Stimulated activated CD4-positive, alpha-beta T cell treated with anti-CD3 and anti-CD28 coated beads, Interleukin-12 subunit alpha, Interleukin-12 subunit beta, amount 100 ng/mL, for 48 hours (primary cell): ENCODE measurements at places on chromosomes 13 and 19.

GRCh38 chr13:74910415-74910814 lies 571.6 kb downstream of the TBC1D4 start:
- DNase-seq, result no peak

- DNase-seq, result no peak
Observed at GRCh38 chr13:65789815-65790214, 1440.3 kb downstream of the PCDH9 start.

DNA sequence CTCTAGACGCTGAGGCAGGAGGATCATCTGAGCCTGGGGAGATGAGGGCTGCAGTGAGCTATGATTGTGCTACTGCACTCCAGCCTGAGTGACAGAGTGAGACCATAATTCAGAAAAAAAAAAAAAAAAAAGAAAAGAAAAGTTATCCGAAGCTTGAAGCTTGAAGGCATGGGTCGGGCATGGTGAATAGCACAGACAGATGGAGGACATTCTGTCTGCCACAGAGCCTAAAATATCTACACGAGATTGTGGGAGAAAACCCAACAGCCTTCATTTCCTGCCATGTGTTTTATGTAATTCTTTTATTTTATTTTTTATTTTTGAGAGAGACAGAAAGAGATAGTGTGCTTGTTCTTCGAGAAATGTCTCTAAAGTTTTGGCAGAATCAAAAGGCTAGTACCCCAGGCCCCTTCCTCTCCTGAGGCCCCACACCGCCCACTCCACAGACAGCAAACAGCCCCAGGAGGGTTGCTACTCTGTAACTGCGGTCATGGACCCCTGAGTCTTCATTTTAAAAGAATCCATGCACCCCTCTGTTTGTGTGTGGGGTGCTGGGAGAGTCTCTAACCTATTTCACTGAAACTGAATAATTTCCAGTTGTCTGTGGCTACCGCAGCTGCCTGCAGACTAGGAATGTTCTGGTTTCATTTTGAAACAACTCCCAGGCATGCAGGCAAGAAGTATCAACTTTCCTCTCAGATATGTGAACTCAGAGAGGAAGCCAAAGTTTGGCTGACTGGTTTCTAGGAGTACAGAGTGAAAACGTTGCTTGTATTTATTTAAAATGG lies 38.4 kb upstream of the RCBTB2 start:
- DNase-seq, result no peak

DNA sequence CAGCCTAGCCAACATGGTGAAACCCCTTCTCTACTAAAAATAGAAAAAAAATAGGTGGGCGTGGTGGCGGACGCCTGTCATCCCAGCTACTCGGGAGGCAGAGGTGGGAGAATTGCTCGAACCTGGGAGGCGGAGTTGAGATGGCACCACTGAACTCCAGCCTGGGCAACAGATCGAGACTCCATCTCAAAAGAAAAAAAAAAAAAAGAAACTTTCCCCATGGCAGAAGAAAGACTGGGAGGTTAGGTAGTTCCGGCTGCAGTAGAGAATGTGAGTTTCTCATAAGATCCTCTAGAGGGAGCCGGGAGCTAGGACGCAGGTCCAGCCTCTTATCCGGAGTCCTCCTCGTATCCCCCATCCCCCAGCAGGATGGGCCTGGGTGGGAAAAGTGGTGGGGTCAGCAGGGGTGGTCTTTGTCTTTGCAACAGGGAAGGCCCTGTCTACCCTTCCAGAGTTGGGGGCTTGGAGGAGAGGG lies 13.2 kb upstream of the CREB3L3 start:
- DNase-seq, result no peak

DNA sequence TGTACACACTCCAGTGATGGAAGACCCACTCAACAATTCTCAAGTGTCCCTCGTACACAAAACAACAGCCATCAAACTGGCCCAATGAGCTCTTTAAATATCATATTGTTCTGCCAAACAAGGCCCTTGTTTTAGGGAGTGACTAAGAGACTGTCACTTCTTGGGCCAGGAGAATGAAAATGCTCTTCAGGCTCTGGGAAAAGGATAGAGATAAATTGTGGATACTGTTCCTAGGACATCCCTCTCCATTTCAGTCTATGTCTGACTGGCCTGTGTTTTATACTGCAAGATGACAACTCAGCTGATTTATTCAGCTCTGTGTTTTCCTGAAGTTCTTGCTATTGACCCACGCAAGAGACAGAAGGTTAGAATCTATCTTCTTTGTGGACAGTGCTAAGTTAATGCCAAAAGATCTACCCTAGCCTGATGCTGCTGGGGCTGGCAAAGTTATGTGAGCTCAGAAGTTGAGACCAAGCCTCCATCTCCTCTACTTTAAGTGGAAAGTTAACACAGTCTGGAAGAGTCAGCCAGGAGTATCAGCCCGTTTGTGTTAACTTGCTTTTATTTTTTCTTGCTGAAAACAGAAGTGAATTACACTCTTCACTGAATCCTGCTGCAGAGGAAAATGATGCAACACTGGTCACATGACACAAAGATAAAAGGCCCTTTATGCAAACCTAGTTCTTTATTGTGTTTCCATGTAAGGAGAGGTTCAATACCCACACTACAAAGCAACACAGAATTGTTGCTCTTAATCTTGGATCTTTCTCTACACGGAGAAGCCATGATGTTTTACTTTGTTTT lies 14.6 kb downstream of the FRY start:
- DNase-seq, result no peak

GRCh38 chr19:19274146-19274545 lies 1.0 kb upstream of the TM6SF2 start:
- no peak for DNase-seq

- DNase-seq, result no peak
Observed at GRCh38 chr19:18045307-18046050, 37.5 kb downstream of the ARRDC2 start.

DNA sequence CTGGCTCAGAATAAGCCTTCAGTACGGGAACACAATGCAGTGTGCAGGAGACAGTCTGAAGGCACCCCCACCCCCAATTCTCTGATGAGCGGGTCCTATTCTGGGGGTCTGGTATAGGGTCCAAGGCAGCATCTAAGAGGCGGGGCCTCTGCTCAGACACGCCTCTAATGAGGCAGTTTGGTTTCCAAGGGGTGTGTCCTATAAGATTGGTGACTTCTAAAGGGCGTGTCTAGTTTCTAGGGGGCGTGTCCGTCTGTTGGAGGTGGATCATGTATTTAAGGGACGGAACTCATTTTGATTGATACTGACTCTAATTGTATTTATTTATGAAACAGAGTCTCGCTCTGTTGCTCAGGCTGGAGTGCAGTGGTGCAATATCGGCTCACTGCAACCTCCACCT lies 8.7 kb downstream of the FIZ1 start:
- no peak for DNase-seq

DNA sequence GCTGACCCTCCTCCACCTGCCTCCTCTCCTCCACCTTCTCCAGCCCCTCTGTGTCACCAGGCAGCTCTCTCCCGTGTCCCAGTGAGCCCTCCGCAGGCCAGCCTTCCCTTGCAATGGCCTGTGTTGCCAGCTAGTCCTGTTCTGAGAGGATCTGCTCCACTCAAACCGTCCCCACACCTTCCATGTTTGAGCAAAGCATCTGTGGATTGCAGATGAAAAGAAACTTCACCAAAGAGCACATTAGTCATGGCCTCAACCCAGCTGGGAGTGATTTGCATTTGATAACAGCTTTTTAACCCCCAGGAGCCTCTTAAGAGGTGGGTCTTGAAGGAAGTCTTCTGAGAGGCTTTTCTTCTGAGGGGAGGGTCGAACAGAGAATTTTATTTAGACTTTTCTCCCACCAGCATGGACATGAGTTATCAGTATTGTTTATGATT lies 72.8 kb downstream of the COL4A2 start:
- DNase-seq, result no peak

DNA sequence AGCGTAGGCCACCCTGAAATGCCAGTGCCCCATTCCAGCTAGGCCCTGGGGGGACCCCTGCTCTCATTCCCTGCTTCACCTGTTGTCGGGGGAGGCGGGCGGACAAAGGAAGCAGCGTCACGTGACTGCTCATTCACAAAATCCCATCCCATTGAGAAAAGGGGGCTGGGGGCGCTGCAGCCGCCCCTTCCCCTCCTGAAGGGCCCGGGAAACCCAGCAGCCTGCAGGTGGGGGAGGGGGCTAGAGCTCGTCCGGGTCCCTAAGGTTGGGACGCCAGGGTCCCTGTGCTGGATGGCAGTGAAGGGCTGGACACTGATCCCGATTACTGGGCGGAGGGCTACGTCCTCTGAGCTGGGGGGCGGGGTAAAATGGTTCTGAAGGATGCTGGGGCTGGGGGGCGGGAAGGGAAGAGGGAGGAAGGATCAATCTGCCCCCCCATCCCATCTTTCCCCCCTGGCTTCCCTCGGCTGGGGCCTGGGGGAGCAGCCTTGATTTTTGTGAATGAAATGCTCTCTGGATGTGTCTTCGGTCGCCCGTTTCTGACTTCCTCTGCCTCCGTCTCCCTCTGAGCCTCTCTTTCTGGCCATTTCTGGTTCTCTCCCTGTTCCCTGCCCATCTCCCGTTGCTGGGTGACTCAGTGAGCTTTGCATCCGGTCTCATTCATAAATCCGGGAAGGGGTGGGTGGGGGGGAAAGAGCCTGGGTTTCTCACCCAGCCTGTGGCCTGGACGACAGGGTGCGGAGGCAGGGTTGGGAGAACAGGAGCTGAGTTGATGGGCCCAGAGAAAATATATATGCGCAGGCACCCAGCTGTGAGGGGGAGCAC lies 816 bp downstream of the SPRED3 start:
- DNase-seq, result no peak

DNA sequence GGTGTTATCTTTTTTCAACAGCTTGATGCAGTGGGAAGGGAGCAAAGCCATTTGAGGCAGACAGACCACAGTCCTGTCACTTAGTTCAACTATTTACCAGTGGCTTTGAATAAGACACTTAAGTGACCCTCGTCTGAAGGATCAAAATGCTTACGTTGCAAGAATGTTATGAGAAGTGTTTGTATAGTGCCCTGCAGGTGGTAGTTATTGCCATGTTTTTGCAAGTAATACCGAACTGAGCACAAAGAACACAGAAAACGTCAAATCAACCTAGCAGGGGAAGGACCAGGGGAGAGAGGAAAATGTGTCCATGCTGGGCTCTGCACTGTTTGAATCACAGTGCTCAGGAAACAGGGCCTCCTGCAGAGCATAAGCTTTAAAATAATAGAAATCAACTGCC lies 2.8 kb downstream of the SOHLH2 start:
- no peak for DNase-seq

- no peak for DNase-seq
Observed at GRCh38 chr19:7565332-7565731, 29.8 kb downstream of the PNPLA6 start.

DNA sequence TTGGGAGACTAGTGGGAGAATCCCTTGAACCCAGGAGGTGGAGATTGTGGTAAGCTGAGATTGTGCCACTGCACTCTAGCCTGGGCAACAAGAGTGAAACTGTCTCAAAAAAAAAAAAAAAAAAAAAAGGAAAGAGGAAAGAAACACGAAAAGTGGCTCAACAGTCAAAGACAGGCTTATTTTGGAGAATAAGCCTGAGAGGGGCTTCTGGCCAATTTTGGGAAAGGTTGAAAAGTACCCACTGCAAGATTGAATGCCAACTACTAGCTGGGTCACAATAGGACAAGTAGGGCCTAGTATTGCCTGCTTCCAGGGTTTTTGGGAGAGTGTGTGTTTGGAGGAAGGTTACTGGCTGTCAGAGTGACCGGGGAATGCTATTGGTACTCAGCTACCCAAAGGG lies 17.2 kb downstream of the FBXO17 start:
- no peak for DNase-seq

DNA sequence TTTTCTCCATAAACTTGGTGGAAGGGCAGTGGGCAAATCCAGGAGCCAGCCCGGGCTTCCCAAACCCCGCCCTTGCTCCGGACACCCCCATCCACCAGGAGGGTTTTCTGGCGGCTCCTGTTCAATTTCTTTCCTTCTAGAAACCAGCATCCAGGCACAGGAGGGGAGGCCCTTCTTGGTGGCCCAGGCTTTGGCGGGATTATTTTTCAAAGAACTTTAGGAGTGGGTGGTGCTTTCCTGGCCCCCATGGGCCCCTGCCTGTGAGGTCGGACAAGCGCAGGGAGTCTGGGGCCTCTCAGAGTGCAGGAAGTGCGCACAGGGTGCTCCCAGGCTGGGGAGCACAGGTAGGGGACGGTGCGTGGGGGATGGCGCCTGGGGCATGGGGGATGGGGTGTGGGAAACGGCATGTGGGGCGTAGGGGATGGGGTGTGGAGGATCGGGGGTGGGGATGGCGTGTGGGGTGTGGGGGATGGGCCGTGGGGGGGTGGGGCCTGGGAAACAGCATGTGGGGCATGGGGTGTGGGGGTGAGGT lies 396 bp downstream of the F7 start:
- no peak for DNase-seq

GRCh38 chr19:51772977-51773376 lies 12.0 kb downstream of the FPR2 start:
- DNase-seq, result no peak

DNA sequence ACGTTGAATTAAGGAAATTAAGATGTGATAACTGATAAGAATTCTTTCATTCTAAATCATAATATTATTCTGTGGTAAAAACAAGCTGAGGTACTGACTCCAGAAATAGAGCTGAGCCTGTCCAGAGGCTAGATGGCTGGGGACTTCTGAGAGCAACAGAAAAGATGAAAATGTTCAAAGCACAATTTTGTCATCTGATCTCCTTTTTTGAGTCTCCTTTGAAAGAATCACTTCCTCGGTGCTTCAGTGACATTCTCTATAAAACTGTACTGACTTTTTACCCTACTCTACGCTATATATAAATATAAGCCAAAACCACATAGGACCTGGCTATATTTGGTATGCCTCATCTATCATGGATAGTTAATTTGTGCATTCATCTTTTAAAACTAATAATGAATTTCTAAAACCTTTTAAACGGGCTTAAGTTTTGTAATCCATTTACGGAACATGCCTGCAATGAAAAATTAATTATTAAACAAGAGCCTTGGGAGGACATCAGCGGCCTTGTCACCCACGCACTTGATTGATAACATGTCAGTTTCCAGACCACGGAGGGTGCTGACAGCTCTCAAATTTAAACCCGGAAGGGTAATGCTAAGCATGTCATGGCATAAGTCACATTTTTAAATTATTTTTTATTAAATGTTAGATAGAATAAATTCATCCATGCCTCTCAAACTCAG lies 235.5 kb downstream of the PCDH9 start:
- DNase-seq, result no peak

DNA sequence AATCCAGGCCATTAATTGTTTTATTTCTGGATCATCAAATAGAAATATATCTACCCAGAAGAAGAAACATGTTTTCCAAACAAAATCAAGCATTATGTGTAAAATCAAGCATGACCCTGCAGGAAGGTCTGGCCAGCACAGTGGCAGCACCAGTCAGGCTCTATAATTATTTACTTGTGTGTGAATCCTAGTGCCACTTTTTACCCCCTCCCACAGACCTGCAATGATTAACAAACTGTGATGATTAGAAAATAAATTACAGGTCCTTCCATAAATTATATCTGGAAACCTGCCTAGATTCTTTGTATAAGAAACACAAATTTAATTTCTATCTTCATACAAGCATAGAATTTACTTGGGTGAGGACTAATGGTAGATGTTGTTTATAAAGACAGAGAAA lies 186.1 kb downstream of the GPC6 start:
- DNase-seq, result no peak

- no peak for DNase-seq
Observed at GRCh38 chr13:46010148-46010547, 42.4 kb downstream of the ZC3H13 start.

GRCh38 chr13:112974671-112975070 lies 5.7 kb downstream of the MCF2L start:
- no peak for DNase-seq

- no peak for DNase-seq
Observed at GRCh38 chr13:31043957-31044356, 111.5 kb downstream of the TEX26 start.
